Regular cardiac myocyte (primary cell): ENCODE measurements at places on chromosomes 12 and 14. TPM values are rescaled to one million over a fixed set of nuclear protein-coding genes. Genes with fewer than 3 reads are reported as not detected.

Gene NRL
- 0.56 and 0.77 TPM in 2 replicates for total RNA-seq

Gene ACSM4
- total RNA-seq = not detected in 2 replicates

Gene VRTN
- not detected in 2 replicates for total RNA-seq

Gene ANG
- 6.7 and 10.1 TPM in 2 replicates for total RNA-seq

Gene KRT4
- not detected in 2 replicates for total RNA-seq

Gene MYF6
- not detected in 2 replicates for total RNA-seq

Gene ZBTB42
- 1.4 and 1.7 TPM in 2 replicates for total RNA-seq

Gene ABCC9
- total RNA-seq = 14.0 and 51.0 TPM in 2 replicates

Gene MDGA2
- total RNA-seq = under 0.01 TPM in 1 of 2 replicates, not detected in the other
